ENCODE measurements at places on chromosomes 12 and 14. TPM values are rescaled to one million over a fixed set of nuclear protein-coding genes. Genes with fewer than 3 reads are reported as not detected.
A peak's percentile ranks its signal among the peaks of the same experiment; 100 is the strongest.

DNA sequence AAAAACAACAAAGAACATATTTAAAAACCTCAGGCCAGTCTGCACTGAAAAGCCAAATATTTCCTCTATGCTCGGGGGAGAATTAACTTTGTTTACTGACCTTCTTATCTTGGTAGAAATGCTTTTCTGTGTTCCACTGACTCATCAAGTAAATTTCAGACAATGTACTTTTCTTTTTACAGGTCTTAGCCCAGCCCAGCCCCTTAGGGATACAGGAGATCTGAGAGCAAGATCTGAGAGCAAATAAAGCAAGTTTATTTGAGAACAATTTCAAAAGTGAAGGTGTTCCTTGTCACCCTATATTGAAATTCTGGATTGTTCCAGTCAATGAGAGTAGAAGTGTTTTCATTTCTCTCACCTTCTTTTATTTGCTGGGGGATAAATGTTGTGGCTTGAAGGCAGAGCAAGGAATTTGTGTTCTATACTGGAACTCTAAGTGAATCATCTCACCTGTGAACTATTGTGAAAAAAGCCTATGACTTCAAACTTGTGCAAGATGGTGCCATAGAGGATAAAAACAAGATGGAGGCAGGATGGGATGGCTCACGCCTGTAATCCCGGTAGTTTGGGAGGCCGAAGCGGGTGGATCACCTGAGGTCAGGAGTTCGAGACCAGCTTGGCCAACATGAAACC, 7.9 kb upstream of the GPRC5A start:
- DNase-seq: no peak

DNA sequence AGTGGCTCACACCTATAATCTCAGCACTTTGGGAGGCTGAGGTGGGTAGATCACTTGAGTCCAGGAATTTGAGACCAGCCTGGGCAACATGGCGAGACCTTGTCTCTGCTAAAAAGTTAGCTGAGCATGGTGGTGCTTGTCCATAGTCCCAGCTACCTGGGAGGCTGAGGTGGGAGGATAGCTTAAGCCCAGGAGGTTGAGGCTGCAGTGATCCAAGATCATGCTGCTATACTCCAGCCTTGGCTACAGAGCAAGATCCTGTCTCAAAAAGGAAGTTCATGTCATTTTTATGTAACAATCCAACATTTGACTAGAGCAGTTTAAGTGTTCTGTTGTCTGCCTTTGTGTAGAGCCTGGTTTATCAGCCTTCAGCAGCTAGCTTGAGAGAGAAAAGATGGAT, 6.2 kb downstream of the OXA1L start:
- DNase-seq: no peak

GRCh38 chr12:3437986-3438385, 53.0 kb upstream of the PRMT8 start:
- DNase-seq: no peak

- DNase-seq: no peak
These were observed 33.3 kb downstream of the DYNC1H1 start for GRCh38 chr14:101997429-101998336.

Gene TBX5
- total RNA-seq: 1.4 TPM

- no peak for DNase-seq
These were observed 88.7 kb downstream of the HECTD1 start for GRCh38 chr14:31118892-31119291.

DNA sequence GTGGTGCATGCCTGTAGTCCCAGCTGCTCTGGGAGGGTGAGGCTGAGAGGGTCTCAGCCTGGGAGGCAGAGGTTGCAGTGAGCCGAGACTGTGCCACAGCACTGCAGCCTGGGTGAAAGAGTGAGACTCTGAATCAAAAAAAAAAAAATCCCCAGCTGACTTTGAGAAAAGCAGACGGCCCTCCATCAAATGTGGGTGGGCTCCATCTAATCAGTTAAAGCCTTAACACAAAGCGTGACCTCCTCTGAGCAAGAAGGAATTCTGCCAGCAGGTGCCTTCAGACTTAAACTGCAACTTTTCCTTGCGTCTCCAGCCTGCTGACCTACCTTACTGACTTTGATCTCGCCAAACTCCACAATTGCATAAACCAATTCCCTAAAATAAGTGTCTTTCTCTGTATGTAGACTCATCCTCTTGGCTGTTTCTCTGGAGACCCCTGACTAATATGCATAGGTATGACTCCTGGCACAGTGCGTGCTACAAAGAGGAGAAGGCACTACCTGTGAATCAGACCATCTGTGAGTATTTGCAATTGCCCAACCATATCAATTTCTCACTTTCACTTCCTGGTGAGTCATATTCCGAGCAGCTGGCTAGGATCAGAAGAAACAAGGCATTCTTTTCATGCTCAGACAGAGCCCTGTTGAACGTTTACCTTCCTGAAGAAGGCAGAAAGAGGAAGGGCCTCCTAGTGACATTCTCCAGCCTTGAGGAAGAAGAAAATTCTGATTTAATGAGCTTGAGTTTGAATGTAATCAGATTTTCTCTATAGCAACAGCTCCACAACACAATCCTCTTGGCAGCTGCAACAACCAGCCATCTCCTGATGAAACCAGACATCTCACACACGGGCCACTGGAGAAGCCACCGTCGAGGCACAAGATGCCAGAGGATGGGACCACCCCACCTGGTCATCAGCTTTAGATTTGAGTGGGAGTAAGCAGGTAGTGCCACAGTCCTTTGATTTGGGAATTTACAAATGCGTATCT, 54.3 kb downstream of the CLMN start:
- peak; percentile 62 for DNase-seq

DNA sequence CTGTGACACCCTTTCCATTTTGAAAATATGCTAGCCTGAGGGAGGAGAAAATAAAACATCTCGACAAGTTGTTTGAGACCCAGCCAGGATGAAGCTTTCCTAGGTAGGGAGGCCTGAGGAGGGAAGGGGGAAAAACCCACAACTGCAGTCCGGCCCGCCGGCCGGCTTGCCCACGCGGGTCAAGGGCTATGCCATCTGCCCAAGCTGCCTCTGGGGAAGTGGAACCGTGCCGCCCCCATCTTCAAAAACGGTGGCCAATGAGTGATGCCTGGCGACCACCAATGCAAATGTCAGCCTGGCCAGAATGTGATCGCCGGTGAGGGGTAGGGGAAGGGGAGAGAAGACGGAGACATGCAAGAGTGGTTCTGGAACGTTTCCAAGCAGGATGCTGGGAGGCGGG, 263.5 kb upstream of the ALG10B start:
- DNase-seq: no peak

DNA sequence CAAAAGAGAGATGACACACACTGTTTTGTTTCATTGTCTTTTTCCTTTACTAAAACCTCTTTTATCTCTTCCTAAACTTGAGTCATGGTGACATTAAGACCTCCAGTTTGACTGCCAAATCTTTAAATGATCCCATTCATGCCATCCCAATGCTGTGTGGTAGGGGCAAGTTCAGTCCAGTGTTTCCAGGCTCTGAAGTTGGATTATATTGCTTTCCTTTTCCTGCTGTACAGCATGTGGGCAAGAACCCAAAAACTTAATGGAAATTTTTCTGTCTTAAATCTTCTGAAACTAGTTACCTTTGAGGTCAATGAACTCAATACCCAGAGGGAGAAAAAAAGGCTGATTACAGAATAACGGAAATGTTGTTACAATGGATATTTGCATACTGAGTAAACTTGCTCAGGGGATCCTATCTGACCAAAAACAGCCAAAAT, 187.1 kb upstream of the FAR2 start:
- peak; percentile 55 for DNase-seq

DNA sequence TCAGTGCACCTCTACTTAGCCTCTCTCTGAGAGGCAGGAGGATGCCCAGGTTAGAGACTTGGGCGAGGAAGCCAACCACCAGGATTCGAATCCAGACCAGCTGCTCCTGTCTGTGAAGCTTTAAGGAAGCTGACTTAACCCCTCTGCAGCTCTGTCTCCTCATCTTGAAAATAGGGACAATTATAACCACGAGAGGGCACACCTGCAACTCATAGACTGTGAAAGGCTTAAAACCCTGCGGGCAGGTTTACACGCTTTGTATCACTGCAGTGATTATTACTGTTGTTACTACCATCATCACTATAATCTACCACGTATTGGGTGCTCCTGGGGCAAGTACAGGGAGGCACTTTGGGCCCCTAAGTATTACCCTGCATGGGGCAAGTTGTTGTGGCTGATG, 379.8 kb downstream of the VRK1 start:
- DNase-seq: no peak

DNA sequence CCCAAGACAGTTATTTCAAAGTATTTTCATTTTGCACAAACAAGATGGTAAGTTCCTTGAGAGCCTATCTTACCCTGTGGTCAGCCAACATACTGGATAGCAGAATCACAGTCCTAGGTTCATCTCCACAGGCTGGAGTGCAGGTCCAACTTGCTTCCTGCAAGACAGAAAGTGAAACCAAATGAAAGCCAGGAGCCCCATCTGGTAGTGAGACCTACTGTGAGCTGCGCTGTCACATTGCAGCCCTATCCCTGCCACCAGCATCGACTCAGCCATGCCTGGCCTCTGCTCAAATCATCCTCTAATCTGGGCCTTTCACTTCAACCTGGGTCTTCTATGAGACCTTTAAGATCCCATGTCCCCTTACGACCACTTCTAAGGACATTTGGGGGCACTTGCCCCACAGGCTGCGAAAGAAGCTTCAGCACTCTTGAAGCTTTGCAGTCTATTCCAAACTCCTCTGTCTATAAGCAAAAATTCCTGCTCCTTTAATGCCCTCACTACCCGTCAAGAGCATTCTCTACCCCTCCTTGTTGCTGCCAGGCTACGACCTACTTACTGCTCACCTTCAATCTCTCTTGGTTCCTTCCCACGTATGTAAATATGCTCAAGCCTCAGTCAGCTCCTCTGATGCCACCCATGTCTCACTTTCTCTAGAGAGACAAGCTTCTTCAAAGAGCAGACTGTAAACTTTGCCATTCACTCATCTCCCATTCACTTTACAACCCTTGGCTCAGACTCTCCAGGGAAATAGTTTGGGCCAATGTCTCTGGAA, 55.9 kb upstream of the TSPAN11 start:
- no peak for DNase-seq

DNA sequence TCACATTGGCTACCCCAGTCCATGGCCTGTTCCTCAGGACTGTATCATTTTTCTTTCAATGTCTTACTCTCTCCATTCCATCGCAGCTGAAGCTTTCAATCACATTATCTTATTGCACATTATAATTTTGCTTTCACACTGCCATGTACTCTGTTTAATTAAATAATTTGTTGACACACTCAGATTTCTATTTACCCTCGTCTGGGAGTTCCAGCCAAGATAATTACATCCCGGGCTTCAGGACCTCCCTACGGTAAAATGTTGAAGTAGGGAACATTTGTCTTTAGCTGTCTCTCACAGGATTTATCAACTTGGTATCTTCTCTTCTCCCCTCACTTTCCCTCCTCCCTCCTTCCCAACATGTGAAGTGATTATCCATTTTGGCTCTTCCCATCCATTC, 177.2 kb upstream of the RASSF8 start:
- DNase-seq: no peak

DNA sequence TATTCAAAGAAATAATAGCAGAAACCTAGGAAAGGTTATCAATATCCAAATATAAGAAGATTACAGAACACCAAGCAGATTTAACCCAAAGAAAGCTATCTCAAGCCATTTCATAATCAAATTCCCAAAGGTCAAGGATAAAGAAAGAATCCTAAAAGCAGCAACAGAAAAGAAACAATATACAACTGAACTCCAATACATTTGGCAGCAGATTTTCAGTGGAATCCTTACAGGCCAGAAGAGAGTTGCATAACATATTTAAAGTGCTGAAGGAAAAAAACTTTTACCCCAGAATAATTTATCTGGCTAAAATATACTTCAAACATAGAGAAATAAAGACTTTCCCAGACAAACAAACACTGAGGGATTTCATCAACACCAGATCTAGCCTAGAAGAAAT, 54.3 kb downstream of the DENND5B start:
- DNase-seq: peak; percentile 63

DNA sequence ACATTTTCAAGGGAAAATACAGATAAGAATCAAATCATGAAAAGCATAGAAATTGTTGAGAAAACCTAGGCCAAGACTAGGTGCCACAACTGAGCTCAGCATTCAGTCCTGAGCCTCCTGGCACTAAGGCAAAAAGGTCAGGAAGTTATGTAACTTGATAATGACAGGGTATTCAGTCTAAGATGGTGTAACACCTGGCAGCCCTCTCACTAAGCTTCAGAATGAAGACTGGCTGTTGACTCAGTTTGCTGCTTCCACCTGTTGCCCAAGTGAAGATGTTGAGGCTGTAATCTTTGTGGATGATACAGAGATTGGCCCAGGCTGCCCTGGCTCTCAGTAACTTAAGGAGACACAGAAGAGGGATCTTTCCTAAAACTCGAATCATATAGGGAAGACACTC, 19.6 kb downstream of the PROX2 start:
- DNase-seq: no peak

GRCh38 chr12:24487606-24488005, 461.3 kb downstream of the BCAT1 start:
- DNase-seq: no peak

Gene TCL1B
- not detected for total RNA-seq

DNA sequence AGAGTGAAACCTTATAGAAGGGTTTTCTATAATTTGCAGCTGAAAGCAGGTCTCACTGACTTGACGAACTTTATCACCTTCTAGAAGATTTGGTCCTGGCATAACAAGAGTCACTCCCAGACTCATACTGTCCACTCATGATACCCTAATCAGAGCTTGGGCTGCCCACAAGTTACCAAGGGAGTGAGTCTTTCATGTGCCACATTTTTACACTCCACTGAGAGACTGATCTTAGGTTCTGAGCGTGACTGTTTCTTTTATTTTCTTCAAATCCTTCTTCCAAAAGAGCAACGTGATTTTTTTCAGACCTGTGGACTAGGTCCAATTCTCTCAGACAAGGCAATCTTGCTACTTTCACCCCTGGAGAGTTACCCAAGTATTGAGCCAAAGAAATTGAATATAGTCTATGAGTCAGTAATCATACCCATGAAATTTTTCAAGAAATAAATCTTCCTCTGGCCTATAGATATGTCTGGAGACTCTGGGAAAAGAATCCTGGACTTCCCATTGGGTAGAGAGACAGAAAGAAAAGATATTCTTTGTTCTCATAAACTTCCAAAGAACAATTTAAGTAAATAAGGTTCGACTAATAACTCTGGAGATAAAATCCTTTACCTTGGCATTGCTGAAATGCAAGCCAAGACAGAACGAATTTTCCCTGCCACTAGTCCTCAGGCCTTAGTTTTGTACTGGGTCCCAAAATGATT, 26.9 kb downstream of the SIX1 start:
- peak; percentile 75 for DNase-seq

DNA sequence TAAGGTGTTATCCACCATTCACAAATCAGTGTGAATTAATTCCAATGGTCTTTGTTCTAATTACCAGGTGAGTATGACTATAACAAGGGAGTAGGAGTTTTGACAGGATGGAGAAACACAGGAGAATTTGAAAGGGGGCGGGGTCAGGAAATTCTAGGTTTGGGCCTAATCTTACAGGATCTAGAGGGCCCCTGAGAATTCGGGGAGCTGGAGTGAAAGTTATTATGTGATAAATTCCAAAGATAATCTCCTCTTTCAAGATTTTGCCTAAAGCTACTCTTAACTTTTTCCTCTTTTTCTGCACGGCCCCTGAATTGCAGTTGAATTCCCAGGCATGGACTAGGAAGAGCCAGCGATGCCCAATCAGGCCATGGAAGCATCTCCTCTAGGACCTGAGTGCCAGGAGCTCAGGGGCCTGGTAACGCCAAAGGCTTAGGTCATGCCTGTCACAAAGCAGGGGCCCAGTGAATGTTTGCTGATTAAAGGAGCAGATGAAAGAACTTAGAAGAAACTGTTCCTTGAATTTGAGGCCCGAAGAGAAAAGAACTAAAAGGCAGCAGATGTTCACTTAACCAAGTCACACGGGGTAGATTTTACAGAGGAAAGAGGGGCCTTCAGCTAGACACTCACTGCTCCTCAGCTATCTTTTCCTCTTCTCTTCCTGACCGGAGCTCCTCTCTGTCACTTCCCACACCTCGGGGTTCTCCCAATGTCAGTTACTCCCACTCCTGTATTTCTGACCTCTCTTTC, 195.5 kb downstream of the PPM1H start:
- no peak for DNase-seq
